ENCODE measurements at places on chromosomes 1 and 21.

- no peak for DNase-seq
These were observed 8.9 kb upstream of the LGALS8 start for GRCh38 chr1:236514703-236515442.

- no peak for DNase-seq
These were observed 11.7 kb upstream of the EPHA2 start for GRCh38 chr1:16167331-16168143.

DNA sequence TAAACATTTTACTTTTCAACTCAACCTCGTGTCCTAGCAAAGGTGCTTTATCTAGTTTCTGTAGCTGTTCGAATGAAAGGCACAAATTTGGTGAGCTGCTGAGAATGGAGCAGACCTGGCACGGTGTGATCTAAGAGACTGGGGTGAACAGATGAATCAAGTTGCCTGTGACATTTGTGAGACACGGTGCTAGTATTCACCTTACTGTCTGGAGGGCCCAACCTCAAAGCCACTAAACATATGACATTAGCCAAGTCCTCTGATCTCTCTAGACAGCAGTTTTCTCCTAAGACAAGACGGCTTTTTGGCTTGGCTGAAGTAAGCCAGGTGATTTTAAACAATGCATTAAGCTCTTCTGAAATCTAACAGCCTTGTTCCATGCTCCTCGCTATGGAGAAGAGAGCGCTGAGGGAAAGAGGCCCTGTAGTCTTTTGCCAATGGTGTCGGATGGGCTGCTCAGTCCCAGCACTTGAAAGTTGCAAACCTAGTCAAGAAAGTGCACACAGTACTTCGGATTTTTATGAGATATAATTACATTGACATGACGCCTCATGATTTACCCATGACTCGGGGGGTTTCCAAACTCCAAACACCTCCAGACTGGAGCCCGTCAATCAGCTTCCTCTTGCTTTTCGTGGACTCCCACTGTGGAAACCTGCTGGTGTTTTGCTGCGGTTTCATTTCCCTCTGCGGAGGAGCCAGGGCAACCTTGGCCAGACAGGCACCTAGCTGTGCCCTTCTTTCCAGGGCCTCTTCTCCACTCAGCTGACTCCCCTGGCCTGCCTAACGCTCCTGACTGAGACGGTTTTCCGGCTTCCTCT, 794 bp upstream of the TOR3A start:
- DNase-seq, result no peak

- DNase-seq, result no peak
These were observed 249.4 kb upstream of the B3GALT2 start for GRCh38 chr1:193435781-193436180.

DNA sequence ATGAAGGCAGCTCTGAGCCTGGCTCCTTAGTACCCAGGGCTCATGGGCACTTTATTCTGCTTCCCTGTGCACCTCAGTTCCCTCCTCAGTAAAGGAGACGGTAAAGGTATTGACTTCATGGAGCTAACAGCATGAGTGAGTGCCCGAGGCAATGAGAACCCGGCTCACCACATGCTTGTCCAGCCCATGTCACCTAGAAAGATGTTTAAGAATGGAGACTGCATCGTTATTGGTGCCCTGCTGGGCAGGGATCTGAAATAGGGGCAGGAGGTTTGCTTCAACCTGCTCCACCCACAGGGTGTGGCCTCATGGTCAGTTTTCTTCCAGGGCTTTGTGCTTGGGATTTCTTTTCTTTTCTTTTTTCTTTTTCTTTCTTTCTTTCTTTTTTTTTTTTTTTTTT, 7.0 kb upstream of the KCNE1 start:
- no peak for DNase-seq

DNA sequence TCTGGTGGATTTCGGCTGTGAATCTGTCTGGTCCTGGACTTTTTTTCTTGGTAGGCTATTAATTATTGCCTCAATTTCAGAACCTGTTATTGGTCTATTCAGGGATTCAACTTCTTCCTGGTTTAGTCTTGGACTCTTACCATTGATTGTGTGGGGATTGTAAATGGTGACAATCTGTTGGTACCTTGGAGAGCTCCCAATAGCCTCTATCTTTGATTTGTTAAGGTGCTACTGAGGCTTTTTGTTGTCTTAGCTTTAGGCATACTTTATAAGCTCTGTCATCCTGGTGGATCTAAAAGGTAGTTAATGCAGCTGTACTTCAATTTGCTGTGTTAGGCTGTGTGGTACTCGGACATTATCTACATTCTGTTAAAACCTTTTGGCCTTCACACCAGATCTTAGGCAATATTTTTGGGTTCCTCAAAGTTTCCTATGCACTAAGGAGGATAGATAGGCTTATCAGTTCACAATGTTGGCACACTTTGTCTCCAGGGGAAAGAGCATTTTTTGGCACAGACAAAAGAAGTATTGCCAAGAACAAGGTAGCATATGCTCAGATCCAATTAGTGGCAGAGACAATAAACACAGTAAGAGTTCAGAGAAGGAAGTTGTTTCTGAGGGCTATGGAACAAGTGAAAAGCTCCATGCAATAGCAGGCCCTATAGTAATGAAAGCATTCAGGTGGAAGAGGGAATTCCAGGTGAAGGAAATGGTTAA, 230.4 kb downstream of the PDE4B start:
- no peak for DNase-seq

GRCh38 chr1:170369417-170369816, 162.5 kb upstream of the GORAB start:
- no peak for DNase-seq

GRCh38 chr1:117120774-117121588, 568 bp downstream of the TRIM45 start:
- DNase-seq, result no peak

GRCh38 chr1:219794085-219794743, 134.1 kb downstream of the SLC30A10 start:
- DNase-seq, result no peak

DNA sequence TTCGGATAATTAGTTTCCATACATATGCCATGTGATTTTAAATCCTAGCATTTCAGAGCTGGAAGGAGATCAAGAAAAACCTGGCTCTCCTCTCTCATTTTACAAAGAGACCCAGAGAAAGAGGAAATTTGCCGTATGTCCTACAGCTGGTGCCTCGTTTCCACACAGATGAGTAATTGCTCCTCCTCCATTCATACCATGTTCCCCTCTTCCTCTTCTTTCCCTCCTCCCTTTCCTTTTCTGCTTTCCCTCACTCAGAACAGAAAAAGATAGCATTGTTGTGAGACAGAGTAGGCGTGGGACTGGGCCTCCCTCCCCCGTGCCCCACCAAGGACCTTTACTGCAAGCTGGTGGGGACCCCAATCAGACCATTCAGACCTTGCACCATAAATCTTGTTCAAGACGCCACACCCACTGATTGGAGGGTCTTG, 13.7 kb upstream of the SLC44A3 start:
- DNase-seq, result no peak

GRCh38 chr1:204337583-204337982, 22.1 kb downstream of the PLEKHA6 start:
- no peak for DNase-seq

GRCh38 chr21:27388825-27389224, 421.9 kb upstream of the ADAMTS5 start:
- no peak for DNase-seq

- no peak for DNase-seq
These were observed 876 bp downstream of the RAB29 start for GRCh38 chr1:205774198-205775014.

- no peak for DNase-seq
These were observed 274.3 kb downstream of the USP25 start for GRCh38 chr21:16004086-16004485.

DNA sequence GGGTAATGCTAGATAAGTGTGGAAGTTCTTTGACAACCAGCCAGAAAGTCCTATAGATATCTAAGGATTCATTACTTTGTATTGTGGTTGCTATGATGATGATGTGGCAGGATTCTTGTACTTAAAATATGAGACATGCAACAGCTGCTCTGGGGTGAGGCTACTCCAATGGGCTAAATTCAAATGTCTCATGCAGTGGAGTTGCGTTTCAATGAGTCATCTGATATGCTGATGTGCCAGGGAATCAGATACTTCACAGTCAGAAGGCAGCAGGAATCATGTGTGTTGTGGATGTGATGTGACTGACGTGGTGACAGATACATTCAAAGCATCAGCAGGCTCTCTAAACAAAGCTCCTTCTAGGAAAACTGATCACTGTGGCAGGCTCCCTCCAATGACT, 66.5 kb downstream of the TSEN15 start:
- DNase-seq, result no peak

DNA sequence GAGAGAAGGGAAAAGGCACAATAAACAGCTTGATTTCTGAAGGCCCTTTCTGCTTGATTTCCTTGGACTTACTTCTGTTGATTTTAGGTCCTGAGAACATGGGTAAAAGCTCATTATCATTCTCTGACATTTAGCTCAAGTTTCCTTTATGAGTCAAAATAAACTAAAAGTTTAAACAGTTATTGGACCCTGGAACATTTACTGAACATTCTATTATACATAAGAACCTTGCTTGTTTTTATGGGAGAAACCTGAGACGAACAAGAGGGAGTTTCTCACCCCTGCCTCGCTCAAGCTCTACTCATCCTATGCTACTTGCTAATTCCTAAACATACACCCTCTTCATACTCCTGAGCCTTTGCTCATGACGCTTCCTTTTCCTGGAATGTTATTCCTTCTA, 538.3 kb upstream of the PKN2 start:
- no peak for DNase-seq

GRCh38 chr1:167601442-167602383, 28.3 kb upstream of the RCSD1 start:
- no peak for DNase-seq

- DNase-seq, result no peak
These were observed 5.8 kb downstream of the TOR3A start for GRCh38 chr1:179087665-179088064.

GRCh38 chr1:9784508-9785133, 39.1 kb downstream of the CLSTN1 start:
- peak; percentile 32 for DNase-seq

DNA sequence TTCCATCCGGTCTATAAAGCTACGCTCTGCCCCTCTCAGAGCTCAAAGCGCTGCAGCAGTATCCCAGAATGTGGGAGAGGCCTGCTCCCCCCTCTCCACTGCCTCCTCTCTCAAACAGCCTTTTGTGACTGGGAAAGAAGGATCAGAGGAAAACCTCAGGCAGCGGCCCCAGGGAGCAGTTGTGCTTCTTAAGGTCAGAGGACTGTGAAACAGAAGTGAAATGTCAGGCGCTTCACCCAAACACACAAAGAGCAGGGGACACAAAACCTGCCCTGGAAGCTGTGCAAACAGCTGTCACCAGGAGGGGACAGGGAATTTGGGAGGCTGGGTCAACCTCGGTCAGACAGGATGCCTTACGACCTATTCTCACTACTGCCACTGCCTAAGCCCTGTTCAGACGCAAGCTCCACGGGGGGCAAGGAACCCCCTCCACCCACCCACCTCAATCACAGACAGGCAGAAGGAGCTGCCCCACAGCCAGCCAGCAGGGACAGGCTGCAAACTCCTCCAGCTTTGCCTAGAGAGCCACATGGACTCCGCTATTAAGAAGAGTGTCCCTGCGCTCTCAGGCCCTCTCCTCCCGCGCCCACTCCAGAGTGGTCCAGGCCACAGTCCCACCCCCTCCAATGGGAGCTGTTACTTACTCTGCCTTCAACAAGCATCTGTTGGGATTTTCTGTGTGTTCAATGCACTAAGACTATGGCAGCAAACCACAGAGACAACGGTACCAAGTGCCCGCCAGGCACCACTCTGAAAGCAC, 14.6 kb downstream of the SSBP3 start:
- no peak for DNase-seq

GRCh38 chr1:3884966-3885365, 15.1 kb downstream of the C1orf174 start:
- DNase-seq, result no peak

GRCh38 chr1:161207173-161207572, 5.0 kb downstream of the NDUFS2 start:
- no peak for DNase-seq

DNA sequence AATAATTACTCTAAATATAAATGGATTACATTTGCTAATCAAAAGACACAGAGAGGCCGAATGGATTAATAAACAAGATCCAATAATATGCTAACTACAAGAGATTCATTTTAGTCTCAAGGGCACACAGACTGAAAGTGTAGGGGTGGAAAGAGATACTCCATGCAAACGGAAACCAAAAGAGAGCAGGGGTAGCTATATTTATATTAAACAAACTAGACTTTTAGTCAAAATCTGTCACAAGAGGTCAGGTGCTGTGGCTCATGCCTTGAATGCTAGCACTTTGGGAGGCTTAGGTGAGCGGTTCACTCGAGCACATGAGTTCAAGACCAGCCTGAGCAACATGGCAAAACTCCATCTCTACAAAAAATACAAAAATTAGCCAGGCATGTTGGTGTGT, 33.6 kb upstream of the DISP1 start:
- no peak for DNase-seq

GRCh38 chr1:241846862-241847539, 1.0 kb upstream of the EXO1 start:
- DNase-seq, result no peak

- no peak for DNase-seq
These were observed 1187.4 kb upstream of the NCAM2 start for GRCh38 chr21:19810779-19811178.

- DNase-seq, result no peak
These were observed 82.9 kb upstream of the CXADR start for GRCh38 chr21:17429936-17430335.

DNA sequence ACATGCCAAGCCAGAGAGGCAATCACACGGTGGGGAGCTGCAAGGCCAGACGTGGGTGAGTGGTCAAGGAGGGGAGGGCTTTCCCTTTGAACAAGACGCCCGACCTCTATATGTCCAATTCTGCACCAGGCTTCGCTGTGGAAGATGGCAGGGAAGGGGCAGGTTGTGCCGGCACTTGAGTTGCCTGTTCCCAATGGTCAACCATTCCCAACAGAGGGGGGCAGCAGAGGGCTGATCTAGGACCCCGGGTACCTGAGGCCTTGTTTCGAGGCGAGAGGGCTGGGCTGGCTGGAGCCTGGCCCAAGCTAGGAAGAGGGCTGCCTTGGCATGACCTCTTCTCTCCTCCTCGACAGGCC, 64.9 kb downstream of the TMEM53 start:
- DNase-seq, result no peak

- no peak for DNase-seq
These were observed 24.3 kb downstream of the STPG1 start for GRCh38 chr1:24389231-24389678.

- no peak for DNase-seq
These were observed 109.0 kb downstream of the HIVEP3 start for GRCh38 chr1:41809692-41810091.

Measured in activated CD8-positive, alpha-beta memory T cell treated with anti-CD3 and anti-CD28 coated beads for 1 hour (primary cell).